T follicular helper cell (primary cell): ENCODE measurements at places on chromosomes 1 and 21.

DNA sequence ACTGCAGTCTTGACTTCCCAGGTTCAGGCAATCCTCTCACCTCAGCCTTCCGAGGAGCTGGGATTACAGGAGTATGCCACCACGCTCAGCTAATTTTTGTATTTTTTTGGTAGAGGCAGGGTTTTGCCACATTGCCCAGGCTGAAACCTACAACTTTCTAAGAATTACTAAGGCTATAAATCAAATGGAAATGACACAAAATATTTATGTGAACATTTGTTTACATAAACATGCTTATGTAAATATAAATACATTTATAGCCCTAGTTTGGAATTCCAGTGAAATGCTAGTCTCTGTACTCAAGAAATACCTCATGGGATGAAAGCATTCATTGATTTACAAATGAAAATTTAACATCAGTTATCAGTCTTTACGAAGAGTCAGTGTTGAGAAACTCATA is 47.8 kb downstream of the NVL start:
- DNase-seq: no peak

DNA sequence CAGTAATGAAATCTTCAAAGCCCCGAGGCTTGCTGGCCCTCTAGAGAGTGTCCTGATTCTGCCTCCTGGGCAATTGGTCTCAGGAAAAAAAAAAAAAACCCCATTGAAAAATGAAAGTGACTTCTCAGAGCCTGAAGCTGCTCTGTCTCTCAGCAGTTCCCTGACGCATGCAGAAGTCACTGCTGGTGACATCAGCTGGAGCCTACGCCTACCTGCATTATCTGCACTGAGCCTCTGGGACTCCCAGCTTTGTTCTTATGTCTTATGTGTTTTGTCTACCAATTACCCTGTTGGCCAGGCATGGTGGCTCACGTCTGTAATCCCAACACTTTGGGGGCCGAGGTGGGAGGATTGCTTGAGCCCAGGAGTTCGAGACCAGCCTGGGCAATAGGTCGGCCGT is 10.1 kb upstream of the SLC25A33 start:
- DNase-seq: no peak

DNA sequence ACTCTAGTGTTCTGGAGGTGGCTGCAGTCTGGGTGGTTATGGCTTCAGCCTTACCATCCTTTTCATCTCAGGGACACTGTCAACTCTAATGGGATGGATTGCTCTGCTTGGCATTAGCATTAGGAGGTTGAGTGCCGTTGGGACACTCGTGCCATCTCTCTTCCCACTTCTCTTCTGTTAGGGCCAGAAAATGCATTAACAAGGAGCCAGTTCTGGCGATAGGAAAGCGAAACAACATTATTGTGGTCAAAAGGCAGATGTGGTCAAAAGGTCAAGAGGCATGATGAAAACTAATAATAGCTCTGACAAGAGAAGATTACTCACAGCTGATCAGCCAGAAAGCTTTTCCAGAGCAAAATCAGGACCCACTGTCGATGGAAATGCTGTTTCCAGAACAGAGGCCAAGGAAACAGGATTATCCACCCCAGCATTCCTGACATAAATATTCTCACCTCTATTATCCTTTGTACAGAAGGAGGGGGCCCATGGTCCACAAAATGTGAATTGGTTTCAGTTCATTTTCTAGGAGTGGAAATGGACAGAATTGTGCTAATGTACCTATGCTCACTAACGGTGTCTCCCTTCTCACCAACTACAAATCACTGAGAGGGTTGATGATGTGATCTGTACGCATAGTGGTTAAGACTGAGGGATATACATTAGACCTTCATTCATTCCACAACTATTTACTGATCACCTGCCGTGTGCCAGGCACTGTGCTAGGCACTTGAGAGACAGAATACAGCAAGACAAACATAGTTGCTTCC is 72.0 kb downstream of the ST6GALNAC5 start:
- DNase-seq: no peak

- no peak for DNase-seq
These were observed 82.1 kb downstream of the KCND3 start for GRCh38 chr1:111907321-111907720.

- no peak for DNase-seq
These were observed 359.0 kb upstream of the PTBP2 start for GRCh38 chr1:96362623-96363022.

- DNase-seq: no peak
These were observed 26.2 kb upstream of the EPHA2 start for GRCh38 chr1:16181887-16182719.

- no peak for DNase-seq
These were observed 116.3 kb downstream of the EPHB2 start for GRCh38 chr1:22826604-22827580.

DNA sequence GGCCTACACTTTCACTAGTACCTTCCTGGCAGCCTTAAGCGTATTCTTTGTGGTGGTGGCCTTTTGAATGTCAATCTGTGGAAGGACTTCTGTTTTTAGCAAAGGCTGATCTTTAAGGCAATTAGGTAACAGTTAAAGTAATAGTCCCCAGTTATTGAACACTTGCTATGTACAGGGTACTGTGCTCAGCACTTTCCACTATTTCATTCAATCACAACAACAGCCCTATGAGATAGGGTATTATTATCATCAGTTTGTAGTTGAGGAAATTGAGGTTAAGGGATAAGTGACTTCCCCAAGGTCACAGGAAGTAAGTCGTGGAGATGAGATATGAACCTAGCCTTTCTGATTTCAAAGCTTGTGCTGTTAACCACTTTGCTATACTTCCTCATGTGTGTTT is 185.7 kb downstream of the ST6GALNAC3 start:
- no peak for DNase-seq

GRCh38 chr1:180849031-180849775 is 63.5 kb upstream of the KIAA1614 start:
- no peak for DNase-seq

DNA sequence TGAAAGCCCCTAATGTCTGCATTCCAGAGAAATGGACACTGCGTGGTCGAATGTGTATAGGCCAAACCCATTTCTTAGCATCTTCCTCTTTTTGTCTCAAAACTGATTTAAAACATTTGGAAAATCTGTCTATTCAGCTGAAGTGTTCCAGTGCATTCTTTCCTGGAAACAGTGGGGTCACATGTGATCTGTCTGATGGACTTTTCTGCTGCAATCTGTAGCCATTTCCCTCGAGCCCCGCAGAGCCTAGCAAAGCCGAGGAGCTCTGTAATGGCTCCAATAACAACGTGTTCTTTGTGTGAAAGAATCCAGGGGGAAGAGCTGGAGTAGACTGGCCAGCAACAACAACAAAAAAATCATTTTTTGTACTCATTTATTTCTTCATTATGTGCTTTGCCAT is 329.3 kb downstream of the BARHL2 start:
- DNase-seq: no peak

GRCh38 chr1:219188331-219188803 is 14.7 kb downstream of the LYPLAL1 start:
- no peak for DNase-seq

GRCh38 chr1:35164893-35165292 is 28.1 kb downstream of the SFPQ start:
- DNase-seq: no peak

DNA sequence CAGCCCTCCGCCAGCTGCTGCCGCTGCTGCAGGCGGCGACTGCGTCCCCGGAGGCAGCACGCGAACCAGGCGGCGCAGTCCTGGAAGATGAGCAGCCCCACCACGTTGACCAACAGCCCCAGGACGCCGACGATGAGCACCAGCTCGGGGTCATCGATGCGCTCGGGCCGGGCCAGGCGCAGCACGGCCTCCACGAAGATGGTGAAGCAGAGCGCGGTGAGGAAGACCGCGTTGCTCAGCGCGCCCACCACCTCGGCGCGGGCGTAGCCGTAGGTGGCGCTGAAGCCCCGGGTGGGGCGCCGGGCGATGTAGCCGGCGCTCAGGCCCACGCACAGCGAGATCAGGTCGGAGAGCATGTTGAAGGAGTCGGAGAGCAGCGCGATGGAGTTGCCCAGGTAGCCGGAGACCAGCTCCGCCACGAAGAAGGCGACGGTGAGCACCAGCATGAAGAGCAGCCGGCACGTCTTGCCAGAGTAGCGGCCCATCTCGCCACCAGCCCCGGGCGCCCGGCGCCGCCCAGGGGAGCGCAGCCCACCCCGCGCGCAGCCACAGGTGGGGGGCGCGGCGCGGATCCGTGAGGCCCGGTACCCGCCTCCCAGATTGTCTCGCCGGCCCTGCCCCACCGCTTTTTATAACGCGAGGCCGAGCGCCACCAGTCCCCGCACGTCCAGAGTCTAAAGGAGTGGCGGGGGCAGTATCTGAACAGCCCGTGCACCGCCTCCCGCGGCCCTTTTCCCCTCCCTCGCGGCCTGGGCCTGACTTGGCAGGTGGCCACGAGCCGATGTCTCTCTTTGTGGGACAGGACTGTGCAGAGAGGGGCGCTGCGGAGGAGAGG is at the start of gene SLC30A10:
TSS of gene SLC30A10 (minus strand) at position 602 of the 835 bp plus-strand sequence. CDS start at position 485, 117 bp downstream.
- DNase-seq: no peak

- DNase-seq: no peak
These were observed 98.5 kb upstream of the CD53 start for GRCh38 chr1:110774398-110774797.

- DNase-seq: no peak
These were observed 151.8 kb downstream of the MIS18A start for GRCh38 chr21:32127081-32127480.

- no peak for DNase-seq
These were observed 281.0 kb downstream of the PTPRC start for GRCh38 chr1:198919667-198920398.

- DNase-seq: no peak
These were observed 66.0 kb upstream of the UBE2U start for GRCh38 chr1:64137412-64137803.

- DNase-seq: no peak
These were observed 20.5 kb downstream of the ELAPOR1 start for GRCh38 chr1:109134423-109134822.

- DNase-seq: no peak
These were observed 34.5 kb upstream of the CD58 start for GRCh38 chr1:116605315-116605714.

DNA sequence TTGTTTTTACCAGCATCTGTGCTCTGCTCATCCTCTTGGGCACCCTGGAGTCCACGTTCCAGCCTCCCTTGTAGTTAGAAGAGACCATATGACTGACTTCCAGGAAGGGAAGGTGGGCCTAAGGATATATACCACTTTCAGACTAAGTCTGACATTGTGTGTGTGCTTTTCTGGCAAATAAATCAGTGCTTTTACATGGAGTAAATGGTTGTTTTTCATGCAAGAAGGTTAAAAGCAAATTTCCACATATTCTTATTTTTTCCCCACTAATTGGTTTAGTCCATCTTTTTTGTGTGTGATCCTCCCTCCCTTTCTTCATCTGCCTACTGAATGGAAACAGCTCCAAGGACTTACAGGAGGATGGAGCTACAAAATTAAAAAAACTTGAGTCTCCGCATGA is 119.8 kb downstream of the TBX15 start:
- DNase-seq: no peak

DNA sequence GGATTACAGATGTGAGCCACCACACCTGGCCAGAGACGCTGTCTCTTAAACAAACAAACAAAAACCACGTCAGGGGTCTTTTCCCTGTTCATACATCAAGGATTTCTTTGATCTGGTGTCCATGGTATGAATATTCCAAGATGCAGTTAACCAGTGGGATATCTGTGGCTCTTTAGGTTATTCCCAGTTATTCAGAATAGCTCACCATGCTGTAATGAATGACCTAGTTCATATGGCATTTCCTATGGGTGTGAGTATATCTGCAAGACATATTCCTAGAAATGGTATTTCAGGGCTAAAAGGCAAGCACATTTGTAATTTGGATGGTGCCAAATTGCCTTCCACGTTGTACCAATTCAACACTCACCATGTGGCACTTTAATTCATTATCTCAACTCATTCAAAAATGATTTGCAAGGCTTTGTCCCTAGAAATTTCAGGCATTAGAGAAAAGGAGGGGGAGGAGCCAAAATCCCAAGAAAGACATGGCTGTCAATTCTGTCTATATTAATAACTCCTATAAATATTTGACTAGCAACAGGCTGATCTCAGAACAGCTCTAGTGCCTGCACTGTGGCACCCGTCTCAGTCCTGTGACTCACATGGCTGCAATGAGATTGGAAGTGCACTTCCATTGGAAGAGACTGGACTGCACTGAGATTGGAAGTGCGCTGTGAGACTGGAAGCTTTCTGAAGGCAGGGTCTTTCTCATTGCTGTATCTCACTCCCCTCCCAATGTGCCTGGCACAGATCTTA is 6.0 kb upstream of the STMN1 start:
- no peak for DNase-seq

DNA sequence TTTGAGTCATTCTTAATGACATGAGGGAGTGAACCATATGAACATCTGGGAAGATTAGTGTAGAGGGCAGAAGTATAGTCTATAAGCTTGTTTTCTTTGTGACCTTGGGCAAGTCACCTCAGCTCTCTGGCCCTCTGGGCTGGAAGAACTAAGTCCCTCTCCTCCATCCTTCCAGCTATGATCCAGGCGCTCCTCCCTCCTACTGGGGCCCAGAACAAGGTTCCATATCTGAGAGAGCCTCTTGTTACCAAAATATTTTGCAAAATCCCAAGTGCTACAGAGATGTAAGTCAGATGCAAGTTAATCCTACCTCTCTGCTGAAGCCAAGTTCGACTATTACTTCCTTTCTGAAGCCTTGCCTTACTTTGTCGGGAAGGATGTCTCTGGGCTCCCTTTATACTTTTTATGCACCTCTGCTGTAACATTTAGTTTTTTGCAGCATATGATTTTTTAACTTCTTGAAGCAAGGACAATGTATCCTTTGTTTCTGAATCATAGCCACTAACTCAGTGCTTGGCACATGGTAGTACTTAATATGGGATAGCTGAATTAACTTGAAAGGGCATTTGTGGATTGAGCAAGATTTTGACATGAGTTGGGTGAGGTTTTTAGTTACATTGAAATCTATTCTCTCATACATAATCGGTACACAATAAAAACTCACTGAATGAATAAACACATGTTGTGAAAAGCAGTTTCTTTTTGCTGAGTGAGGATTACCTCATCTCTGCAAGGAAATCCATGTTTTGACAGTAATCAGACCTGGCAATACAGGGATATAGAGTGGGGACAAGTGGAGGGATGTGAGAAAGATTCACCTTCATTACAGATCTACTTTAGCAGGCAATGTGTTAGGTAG is 54.7 kb upstream of the BEND5 start:
- DNase-seq: no peak
